ENCODE measurements at places on chromosomes 13 and 19.
A peak's percentile ranks its signal among the peaks of the same experiment; 100 is the strongest.

GRCh38 chr19:56110515-56111448, 10.3 kb downstream of the ZNF787 start:
- peak; percentile 34 for DNase-seq

- DNase-seq = peak; percentile 98
These were observed at the start of gene RPL36 for GRCh38 chr19:5690125-5690954. Gene RPL36, plus strand, starts transcription at chr19:5690295. Its CDS starts 213 bp downstream, at chr19:5690508.

GRCh38 chr19:2960120-2960519, 15.3 kb upstream of the ZNF77 start:
- DNase-seq = no peak

DNA sequence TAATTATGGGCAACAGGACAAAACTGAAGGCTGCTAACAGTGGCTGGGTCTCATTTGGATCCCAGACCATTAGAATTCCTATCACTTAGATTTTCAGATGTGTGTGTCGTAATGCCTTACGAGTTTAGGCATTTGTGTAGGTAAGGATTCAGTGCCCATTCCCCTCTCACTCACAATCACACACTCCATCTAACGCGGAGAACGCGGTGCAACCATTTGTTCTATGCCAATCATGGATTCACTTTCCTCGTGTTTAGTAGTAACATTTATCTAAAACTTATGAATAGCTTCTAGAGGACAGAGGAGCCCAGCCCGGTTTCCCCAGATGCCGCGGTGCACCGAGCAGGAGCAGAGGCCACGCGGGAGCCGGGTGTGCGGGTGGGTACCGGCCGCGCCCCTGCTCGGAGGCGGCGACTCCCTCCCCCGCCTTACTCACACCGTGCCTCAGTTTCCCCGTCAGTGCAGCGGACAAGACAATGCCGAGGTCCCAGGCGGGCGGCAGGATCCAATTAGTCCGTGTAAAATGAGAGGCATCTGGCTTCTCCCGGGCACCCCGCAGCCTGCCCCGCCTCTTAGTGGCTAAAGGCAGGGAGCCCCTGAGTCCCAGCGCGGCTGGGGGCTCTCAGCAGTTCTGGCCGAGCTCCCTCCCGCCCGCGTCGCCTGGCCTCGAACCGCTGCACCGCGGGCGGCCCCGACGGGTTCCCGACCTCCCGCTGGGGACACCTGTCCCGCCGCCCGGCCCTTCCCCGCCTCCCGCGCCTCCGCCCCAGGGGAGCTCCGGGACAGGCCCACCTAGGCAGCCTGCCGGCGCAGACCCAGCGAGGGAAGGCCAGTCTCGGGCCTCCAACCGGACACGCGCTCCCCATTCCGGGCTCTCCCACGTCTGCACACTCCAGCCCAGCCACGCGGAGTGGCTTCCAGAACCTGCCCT, 5.9 kb upstream of the C1QTNF9B start:
- DNase-seq = peak; percentile 52

- DNase-seq = peak; percentile 87
These were observed 3.1 kb downstream of the CDX2 start for GRCh38 chr13:27965740-27966640.

- no peak for DNase-seq
These were observed 3.7 kb downstream of the GGACT start for GRCh38 chr13:100584896-100585295.

DNA sequence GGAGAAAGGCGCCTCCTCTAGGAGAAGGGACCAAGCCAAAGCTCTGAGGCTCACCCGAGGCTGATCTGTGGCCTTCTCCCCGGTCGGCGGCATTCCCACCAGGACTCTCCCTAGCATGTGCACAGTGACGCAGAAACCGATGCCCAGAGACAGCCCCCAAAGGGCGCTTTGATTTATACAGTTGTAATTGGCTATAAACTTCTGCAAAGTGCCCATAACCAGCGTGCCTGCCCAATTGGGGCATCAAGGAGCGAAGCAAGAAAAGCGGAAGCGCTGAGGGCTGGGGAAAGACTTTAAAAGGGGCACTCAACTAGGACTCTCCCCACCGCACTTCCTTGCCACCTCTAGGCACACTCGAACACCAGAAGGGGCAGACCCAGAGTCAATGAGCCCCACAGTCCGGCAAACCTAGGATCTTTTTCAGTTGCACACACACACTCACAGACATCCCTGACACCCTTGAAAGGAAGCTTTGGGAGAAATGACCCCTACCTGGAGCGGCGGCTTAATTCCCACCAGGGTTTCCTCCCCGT, 1.8 kb downstream of the CDX2 start:
- DNase-seq = no peak

DNA sequence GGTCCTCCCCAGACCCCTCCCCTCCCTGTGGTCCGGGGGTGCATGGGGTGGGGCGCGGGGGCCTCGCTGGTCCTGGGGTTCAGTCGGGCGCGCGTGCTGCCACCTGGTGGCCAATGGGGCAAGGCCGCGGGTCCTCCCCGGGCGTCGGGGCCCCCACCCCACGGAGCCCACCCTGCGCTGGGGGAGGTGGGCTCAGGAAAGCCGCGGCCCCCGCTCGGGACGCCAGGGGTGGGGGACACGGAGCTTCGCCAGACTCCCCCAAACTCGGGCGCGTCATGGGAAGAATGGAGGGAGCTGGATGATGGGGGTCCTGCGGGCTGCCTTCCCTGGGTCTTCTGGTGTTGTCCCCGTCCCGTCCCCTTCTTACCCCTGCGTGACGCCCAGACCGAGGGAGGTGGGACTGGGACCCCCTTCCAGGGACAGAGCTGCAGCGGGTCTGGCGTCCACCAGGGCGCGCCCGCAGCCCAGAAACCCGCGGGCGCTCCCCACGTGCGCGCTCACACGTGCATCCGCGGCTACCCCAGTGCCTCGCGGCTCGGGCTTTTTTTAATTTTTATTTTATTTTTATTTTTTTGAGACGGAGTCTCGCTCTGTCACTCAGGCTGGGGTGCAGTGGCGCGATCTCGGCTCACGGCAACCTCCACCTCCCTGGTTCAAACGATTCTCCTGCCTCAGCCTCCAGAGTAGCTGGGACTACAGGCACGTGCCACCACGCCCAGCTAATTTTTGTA, 19.8 kb upstream of the TCF3 start:
- DNase-seq = peak; percentile 73

- DNase-seq = no peak
These were observed 10.4 kb downstream of the SHISA2 start for GRCh38 chr13:26041444-26041843.

DNA sequence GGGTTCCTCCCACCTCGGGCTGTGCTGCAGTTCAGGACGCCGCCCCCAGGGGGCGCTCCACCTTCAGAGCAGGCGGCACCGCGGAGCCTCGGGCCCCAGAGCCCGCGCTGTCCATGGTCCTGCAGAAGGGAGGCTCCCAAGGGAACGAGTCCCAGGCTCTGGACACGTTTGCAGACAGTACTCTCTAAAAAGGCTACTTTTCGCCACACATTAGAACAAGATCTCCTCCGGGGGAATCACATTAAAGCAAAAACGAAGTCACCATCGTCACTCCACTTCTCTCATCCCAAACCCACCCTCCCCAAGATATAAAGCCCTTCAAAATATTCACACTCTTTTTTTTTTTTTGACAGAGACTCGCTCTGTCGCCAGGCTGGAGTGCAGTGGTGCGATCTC, 4.6 kb upstream of the SIGLEC10 start:
- DNase-seq = peak; percentile 96

GRCh38 chr19:35612224-35612558, 344 bp upstream of the HAUS5 start:
- no peak for DNase-seq
